ENCODE measurements at places on chromosomes 13 and 19.

DNA sequence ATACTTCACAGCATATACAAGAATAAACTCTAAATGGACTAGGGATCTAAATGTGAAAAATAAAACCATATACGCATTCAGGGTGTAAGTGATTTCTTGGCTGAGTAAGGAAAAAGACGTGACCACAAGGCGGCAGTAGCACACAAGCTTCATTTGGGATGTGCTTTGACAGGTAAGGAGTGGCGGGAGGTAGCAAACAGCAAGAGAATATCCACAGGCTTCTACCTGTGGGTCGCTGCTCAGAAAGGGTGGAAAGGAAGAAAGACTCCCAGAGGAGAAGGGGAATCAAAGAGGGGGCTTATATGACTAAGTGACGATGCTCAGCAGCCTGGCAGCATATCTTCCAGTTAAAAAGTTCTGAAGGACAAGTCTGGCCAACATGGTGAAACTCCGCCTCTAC lies 2.5 kb upstream of the ZNF121 start:
- peak; percentile 82 for DNase-seq

- DNase-seq = no peak
Observed at GRCh38 chr13:25575562-25575961, 203.8 kb downstream of the ATP8A2 start.

DNA sequence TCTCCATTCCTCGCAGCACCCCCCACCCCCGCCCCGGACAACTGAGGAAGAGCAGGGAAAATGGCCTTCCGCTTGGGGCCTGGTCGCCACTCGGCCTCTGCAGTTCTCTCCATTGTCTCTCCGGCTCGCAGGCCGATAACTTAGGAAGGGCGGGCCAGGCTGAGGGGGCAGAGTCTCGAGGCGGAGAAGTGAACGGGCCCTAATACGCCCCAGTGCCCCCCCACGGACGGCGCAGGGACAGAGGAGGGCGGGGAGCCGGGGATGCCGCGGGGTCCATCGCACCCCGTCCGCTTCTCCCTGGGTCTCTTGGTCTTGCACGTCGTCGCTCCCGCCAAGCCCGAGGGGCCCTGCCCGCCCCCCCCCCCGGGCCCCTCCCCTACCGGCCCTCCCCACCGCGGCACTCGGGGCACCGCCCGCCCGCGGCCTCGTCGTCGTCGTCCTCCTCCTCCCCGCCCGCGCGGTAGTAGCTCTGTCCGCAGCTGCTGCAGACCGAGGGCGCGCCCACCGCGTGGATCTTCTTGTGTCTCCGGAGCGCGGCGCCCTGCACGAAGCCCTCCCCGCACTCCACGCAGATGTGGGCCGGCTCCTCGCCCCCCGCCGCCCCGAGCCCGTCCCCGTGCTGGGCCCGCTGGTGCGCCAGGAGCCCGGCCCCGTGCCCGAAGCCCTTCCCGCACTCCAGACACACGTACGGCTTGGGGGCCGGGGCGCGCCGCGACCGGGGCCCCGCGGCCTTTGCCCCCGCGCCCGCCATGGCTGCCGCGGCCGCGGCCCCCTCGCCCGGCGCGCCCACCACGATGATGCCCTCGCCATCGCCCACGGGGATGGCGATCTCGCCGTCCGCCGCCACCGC lies 33.2 kb downstream of the ZNF787 start:
- DNase-seq = no peak

- no peak for DNase-seq
Observed at GRCh38 chr13:24007979-24008620, 110.8 kb upstream of the C1QTNF9B start.

GRCh38 chr19:45391346-45391745 lies 13.5 kb downstream of the PPP1R13L start:
- no peak for DNase-seq

- no peak for DNase-seq
Observed at GRCh38 chr19:11257846-11258380, 4.4 kb downstream of the DOCK6 start.

GRCh38 chr19:14073925-14074838 lies 1.6 kb downstream of the MISP3 start:
- DNase-seq = no peak

DNA sequence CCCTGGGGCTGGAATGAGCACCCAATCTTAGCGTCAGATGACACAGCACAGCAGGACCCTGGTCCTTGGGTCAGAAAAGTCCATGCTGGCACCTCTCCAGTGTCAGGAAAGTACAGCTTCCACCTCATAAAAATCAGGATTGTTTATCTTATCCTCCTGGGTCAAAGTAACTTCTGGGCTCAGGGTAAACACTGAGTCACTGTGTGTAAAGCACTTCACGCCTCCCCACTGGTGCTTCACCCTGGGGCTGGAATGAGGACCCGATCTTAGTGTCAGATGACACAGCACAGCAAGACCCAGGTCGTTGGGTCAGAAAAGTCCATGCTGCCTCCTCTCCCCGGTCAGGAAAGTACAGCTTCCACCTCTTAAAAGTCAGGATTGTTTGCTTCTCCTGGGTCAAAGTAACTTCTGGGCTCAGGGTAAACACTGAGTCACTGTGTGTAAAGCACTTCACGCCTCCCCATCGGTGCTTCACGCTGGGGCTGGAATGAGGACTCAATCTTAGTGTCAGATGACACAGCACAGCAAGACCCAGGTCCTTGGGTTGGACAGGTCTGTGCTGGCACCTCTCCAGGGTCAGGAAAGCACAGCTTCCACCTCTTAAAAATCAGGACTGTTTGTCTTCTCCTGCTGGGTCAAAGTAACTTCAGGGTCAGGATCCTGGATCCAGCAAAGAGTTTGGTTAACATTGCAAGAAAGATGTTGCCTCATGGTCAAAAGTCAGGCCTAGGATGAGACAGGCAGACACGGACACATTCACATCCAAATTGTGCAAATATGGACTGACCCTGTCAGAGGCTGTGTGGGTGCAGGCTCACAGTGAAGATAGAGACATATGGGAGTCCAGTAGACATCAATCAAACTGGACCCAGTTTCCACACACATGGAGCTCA lies 39.2 kb upstream of the CYP2A7 start:
- peak; percentile 74 for DNase-seq

- peak; percentile 6 for DNase-seq
Observed at GRCh38 chr13:111202745-111203144, 87.6 kb downstream of the ARHGEF7 start.

- no peak for DNase-seq
Observed at GRCh38 chr13:101626925-101627555, 174.6 kb downstream of the ITGBL1 start.

DNA sequence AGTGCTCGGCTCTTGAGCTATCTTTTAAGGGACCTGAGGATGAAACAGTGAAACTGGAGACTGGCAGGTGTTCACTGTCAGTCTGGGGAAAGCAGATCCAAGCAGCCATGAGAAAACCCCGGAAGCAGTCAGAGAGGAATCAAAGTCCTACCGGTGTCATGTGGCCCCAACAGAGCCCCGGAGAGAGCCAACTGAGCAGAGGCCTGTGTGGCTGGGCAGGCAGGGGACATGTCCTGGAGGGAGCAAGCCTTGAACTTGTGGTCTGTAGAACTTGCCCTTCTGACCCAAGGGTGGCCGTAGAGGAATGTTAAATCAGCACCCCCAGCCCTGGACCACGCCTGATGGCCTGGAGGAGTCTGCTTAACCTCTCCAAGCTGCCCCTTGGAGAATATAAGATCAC lies 113.7 kb upstream of the ZNF507 start:
- no peak for DNase-seq

Data from HCT116 (cell line).